ENCODE measurements at places on chromosomes 7 and 10.

DNA sequence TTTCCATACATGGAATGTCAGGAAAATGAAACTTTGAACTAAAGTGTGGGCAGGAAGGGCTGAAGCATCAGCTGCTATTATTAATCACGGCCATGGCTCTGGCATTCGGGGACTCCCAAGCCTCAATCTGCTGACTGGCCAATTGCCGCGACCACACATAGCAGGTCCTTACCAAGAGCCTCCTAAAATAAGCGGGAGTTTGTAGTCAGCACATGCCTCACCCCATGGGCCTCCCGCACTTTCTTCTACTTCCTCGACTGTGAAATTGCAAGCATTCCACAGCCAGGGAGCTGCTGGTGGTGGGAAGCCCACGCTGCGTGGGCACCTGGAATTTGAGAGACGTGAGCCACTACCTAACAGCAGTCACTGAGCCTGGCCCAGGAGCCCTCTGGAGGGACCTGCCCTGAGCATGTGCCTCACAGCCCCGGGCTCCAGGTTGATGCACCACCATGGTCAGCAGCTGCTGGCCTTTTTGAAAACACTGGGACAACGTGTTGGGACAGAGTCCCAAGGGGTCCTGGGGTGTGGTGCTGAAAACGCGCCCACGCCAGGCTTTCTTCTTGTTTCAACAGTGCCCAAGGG lies 211.4 kb downstream of the TNS3 start:
- no peak for DNase-seq

- DNase-seq, result no peak
Measured at GRCh38 chr7:143321734-143322133, 5.8 kb downstream of the CLCN1 start.

GRCh38 chr10:50740293-50740648 lies 535 bp downstream of the ASAH2B start:
- no peak for DNase-seq

- no peak for DNase-seq
Measured at GRCh38 chr7:88500131-88500530, 193.4 kb upstream of the STEAP4 start.

GRCh38 chr10:132448248-132448731 lies 51.3 kb downstream of the PWWP2B start:
- DNase-seq, result no peak

- DNase-seq, result no peak
Measured at GRCh38 chr7:116633131-116633988, 38.6 kb upstream of the MET start.

- DNase-seq, result no peak
Measured at GRCh38 chr7:102721-103120, 89.7 kb upstream of the FAM20C start.

DNA sequence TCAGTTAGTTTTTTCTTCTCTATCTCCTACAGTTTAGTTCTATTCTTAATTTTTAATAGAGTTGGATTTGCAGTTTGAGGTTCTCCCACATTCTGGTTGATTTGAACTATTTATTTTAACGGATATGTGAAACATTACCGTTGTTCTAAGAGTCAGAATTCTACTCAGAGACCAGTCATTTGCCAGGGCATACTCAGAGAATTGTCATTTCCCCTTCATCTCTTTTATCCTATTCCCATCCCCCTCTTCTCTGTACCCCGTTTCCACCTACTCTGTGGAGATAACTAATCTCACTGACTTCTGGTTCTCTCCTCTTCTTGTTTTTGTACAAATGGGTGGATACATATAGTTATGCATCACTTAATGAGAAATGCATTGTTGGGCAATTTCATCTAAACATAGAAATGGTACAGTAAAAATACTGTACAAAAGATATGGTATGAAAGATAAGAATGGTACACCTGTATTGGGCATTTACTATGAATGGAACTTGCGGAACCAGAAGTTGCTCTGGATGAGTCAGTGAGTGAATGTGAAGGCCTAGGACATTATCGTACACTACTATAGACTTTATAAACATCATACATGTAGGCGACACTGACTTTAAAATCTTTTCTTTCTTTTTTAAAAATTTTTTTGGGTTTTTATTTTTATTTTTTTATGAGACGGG lies 53.1 kb downstream of the INPP5F start:
- DNase-seq, result no peak

DNA sequence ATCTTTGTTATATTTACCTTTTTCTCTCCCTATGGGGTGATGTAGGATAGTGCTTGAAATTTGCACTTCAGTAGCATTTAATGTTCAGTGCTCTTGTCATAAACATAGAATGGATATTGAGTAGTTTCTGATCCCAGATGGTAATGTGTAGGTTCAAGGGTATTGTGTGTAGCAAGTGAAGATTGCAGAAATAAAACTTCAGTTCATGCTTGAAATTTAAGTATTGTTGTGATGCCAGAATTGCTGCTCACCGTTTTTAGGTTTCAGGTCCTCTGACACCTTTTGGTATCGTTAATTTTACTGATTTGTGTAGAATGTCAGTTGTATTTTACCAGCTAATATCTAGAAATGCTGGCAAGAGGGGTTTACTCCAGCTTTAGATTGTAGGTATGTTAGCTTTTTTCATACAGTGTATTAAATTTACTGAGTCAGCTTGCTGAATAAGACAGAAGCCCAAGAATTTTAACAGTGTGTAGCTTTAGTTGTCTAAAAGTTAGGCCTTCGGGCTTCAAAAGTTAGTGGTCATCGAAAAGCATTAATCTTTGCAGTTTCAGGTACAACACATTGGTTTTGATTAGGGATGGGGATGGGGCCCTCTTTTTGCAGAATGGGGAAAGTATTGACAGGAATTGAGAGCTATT lies 1.9 kb downstream of the PTEN start:
- no peak for DNase-seq

DNA sequence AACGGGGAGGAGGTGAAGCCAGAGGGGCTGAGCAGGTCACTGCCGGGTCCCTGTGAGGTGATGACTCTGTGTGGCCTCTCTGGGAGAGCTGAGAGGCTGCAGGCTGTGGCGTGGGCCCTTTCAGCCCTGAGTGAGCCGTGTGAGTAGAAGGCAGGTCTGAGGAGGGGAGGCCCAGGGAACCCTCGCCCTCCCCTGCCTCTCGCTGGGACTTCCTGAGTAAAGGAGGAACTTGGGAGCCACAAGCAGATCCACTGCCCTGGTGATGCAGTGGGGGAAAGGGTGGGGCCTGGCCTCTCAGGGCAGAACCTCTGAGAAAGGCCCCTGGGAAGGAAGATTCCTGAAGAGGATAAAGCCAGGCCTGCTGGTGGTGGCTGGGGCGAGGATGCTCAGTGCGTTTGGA lies 22.8 kb downstream of the EEPD1 start:
- no peak for DNase-seq

DNA sequence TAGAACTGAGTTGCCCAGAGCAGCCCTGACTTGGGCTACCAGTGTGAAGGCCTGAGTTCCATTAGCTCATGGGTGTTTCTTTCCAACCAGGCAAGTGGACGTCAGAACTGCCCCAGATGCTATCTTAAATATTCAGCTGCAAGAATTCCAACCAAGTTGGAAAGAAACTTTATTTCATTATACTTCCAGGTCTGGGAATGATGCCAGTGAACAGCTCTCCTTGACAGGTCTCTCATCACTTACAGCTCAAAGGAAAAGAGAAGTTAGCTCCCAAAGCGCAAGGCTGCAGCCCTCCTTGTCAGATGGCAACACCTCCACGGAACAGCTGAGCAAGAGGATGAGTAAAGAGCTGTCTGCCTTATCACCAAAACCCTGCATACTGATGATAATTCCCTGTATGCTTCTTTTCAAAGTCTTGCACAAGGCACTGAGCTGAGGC lies 255.5 kb upstream of the AOAH start:
- DNase-seq, result no peak

DNA sequence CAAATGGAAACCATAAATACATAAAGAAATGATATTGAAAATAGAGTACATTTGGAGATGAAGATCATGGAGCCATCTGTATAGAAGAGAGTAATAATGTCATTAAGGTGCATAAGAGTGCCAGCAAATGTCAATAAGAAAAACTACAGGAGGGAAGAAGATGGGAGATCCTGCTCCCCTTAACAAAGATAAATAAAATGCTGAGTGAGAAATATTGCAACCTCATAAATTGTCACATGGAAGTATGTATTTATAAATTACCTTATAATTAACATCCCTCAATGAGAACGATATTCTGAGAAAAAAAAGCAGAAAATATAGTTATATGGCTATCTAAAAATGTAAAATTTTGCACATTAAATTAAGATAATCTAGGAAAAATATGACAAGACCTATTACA lies 155.2 kb upstream of the PRSS1 start:
- no peak for DNase-seq

DNA sequence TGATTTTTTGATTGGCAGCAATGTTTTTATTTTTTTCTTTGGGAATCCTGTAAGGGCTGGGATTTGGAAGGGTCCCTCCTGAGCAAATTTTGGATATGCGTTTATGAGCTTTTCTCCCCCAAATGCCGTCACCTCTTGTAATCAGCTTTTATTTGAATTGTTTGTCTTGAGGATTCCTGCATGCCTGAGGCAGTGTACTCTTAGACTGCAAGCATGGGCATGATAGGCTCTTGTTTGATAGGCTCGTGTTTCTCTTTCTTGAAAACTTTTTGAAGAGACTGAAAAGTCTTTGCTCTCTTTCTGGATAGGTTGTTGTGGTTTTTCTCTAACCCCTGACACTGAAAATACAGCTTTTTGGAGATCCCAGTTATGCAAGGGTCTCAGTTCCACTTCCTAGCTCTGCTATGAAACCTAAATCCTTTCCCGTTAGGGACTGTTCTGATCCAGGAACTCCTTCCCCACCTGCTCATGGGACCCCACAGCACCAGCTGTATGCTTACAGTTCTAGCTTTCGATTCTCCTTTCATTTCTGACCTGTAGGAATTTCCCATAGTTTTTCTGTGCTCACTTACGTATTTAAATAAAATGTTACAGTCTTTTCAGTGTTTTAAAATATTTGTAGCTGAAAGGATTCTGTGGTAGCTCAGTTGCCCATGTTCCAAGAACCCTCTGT lies 17.2 kb downstream of the TSPAN13 start:
- DNase-seq, result no peak

DNA sequence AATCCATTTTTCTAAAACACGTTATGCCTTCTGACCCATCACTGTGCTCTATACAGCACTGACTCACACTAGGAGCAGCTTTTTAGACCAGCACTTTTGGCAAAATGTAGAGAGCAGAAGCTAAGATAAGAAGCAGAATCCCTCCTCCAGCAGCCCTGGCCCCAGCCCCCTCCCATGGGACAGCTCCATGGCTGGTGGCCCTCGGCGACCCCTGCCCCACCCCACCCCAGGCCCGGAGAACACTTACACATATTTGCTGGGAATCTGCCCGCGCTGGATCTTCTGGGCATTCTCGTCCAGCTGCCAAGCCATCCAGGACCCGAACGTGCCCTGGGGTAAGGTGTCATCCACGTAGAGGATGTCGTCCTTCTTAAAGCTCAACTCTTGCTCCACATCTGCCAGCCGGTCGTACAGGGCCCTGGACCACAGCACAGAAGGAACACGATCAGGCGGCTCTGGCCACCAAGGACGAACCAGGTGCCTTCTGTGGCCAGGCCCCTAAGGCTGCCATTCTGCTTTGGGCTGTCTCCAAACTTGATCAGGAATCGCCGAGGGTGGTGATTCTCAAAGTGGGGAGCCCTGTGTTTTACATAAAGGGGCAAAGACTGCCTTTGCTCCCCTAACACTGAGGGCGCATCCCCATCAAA lies 119.9 kb downstream of the DLG5 start:
- no peak for DNase-seq

DNA sequence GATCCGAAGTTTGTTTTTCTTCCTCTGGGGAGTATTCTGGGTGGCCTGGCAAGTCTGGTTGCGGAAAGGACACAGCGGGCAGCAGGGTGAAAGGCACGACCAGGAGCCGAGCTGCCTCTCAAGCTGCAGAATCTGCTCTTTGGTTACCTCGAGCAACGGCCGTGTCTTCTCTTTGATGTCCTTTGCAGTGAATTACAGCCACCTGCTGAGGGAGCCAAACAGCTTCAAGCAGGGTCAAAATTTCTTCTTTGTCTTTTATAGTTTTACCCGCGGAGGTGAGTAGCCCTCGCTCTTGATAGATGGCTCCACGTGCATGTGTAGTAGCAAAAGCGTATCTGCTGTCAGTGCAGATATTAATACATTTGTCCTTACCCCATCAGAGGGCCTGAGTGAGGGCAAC lies 177.3 kb upstream of the MBL2 start:
- DNase-seq, result no peak

DNA sequence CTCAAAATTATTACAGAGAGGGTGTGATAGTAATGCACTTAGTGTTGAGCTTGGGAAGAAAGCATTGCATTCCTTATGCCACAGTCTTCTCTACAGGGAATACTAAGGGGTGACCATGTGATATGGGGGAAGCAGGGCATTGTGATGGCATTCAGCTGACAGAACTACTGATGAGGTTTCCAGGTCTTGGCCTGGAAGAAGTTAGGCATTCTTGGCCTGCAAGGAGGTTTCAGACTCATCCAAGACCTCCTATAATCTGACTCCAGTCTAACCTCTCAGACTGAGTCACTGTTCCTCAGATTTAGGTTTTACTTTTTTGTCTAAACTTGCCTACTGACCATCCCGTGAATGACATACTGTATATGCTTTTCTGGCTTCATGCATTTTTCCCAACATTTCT lies 7.9 kb downstream of the STMP1 start:
- no peak for DNase-seq

DNA sequence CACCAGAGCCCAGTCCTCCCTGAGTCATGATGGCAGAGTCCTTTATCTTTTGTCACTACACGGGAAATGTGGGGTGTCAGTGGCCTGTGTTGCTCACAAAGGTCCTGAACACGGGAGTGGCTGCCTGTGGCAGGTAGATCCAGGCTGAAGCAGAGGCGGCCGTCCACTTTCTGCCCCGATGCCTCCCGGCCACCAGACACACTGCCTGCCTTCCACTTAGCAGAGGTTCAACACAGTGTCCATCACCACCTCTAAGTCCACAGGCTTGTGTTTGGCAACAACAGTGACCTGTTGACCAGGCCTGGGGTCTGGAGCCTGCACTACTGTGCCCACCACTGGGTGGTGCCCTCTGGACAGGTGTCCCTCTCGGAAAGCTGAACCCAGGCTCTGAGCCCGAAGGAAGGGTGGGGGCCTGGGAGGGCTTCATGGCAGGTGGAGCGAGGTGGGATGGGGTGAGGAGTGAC lies 49.9 kb upstream of the CAMK2B start:
- peak; percentile 18 for DNase-seq

DNA sequence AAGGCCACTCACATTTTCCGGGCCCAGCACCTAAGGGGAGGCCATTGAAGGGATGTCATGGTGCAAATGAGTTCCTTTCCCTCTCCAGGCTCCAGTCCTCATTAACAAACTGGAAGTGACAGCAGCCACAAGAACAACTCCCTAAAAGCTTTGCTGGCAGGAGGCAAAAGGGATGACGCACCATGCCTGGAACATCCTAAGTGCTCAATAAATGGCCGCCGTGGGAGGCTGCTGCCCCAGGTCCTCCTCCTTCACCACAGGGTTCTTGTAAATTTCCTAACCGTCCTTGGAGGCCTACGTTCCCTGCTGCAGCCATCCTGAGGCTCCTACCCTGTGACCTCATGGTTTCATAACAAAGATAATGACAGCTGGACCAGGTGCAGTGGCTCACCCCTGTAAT lies 41.3 kb upstream of the CAMK1D start:
- DNase-seq, result no peak
